Caco-2 (cell line): ENCODE measurements at places on chromosomes 5 and 9. TPM values are rescaled to one million over a fixed set of nuclear protein-coding genes. Genes with fewer than 3 reads are reported as not detected.

PCDHGA1 gene
- total RNA-seq, result 0.64 and 1.1 TPM in 2 replicates

MTX3 gene
- total RNA-seq, result 7.4 and 8.4 TPM in 2 replicates

POU5F2 gene
- total RNA-seq, result 0.59 and 0.95 TPM in 2 replicates

GPX3 gene
- total RNA-seq, result 80.6 and 86.6 TPM in 2 replicates

CARTPT gene
- not detected in 2 replicates for total RNA-seq

DNA sequence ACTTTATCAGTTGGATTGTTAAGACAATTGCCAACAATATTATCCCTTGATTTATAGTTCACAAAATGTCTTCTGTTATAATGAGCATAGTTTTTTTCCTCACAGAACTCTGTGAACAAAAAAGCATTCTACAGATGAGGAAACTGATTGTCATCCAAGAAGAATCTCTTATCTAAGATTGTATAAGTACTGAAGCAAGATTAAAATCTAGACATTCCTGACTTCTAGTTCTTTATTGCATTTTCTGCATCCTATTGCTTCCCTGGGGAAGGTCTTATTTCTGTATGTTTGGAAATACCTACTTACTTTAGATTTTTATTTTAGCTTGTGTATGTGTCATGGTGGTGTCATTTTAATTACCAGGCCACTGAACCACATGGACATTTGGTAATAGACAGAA lies 884.9 kb upstream of the WWC1 start:
- DNase-seq, result no peak

DNA sequence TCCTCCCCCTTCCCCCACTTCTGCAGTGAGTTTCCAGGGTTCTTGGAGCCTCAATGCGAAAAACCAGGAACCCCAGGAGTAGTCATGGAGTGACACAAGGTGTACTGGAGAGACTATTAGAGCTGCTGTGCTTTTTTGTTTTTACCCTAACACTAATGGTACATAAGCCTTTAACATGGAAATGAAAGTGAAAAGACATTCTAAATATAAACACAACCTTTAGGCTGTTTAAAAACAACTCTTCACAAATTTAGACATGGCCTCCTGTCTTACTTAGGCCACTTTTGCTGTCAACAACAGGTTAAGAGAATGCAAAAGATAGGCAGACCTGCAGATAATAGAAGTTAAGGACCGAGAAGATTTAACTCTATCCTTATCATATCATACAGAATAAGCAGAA lies 232.2 kb downstream of the DENND1A start:
- no peak for DNase-seq

- DNase-seq, result no peak
These were observed 20.4 kb upstream of the DELE1 start for GRCh38 chr5:141903261-141903660.

- no peak for DNase-seq
These were observed 428.6 kb upstream of the TLE4 start for GRCh38 chr9:79143211-79143610.

GRCh38 chr5:14962604-14963003 lies 91.0 kb upstream of the ANKH start:
- DNase-seq, result no peak

DNA sequence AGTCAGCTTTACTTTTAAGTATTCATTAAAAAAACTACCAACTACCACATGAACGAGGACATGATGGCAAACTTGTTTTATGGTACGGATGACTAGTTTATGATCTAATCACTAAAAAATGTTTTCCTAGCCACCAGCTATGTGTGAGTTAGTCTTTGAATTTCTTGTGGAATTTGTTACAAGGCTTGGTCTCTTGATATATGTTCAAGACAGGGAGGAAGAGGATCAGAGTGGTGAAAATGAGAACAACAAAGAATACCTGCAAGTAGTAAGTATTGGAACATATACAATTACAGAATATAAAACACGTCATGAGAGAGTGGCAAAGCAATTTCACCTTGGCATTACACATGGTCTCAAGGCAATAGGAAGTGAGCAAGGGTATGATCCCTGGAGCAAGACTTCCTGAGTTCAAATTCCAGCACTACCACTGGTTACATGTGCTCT lies 548.6 kb upstream of the TLE4 start:
- DNase-seq, result no peak
